ENCODE measurements at places on chromosomes 12 and 14.
A peak's percentile ranks its signal among the peaks of the same experiment; 100 is the strongest.

DNA sequence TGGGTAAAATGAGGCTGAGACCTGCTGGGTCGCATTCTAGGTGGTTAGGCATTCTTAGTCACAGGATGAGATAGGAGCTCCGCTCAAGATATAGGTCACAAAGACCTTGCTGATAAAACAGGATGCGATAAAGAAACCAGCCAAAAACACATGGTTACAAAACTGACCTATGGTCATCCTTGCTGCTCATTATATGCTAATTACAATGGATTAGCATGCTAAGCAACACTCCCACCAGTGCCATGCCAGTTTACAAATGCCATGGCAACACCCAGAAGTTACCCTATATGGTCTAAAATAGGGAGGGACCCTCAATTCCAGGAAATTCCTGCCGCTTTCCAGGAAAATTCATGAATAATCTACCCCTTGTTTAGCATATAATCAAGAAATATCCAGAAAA lies 132.4 kb downstream of the BRMS1L start:
- no peak for DNase-seq

GRCh38 chr12:96295532-96296160 lies 101.5 kb downstream of the ELK3 start:
- no peak for DNase-seq

GRCh38 chr14:21997300-21997699 lies 323.7 kb upstream of the OR4E1 start:
- no peak for DNase-seq

- peak; percentile 60 for DNase-seq
Observed at GRCh38 chr12:1660304-1661187, 30.3 kb upstream of the ADIPOR2 start.

GRCh38 chr12:101493556-101493955 lies 18.4 kb downstream of the SPIC start:
- DNase-seq = no peak

- no peak for DNase-seq
Observed at GRCh38 chr14:80933686-80934085, 7.9 kb downstream of the CEP128 start.

DNA sequence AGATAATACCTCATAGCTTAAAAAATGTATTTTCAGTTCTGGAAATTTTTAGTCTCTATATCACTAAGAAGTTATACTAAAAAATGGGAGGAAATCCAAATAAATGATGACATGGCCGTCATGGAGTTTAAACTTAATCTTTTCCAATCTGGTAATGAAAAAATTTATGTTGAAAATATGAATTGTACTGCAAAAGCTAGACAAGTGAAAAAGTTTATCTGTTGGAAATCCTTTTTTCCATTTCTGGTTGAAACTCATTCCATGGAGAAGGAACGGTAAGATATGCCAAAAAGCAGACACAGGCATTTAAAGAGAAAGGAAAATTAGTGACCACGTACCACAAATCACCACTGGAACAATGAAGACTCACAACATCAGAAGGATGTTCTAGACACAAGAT lies 314.2 kb upstream of the PRICKLE1 start:
- no peak for DNase-seq

Data from stimulated activated CD8-positive, alpha-beta memory T cell treated with anti-CD3 and anti-CD28 coated beads, Interleukin-7, amount 100 ng/mL, for 4 hours (primary cell).